ENCODE measurements at places on chromosomes 2 and 18.

DNA sequence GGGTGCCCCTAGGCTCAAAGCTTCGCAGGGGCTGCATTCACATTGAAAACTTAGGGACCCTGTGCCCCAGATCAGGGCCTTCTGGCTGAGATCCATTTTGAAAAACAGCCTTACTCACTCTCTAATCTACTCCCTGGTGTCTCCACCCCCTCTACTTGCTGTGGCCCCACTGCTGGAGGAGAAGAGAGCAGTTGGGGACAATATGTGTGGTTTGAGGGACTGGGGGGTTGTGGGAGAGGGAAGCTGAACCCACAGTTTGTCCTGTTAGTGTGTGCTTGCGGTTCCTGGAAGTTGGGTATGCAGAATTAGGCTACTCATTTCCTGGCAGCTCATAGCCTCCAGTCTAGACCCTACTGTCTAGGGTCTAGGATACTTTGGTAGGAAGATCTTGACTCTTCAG, 211.4 kb downstream of the PRKCE start:
- DNase-seq = no peak

- DNase-seq = no peak
Measured at GRCh38 chr2:64860276-64860885, 128.8 kb upstream of the SLC1A4 start.

DNA sequence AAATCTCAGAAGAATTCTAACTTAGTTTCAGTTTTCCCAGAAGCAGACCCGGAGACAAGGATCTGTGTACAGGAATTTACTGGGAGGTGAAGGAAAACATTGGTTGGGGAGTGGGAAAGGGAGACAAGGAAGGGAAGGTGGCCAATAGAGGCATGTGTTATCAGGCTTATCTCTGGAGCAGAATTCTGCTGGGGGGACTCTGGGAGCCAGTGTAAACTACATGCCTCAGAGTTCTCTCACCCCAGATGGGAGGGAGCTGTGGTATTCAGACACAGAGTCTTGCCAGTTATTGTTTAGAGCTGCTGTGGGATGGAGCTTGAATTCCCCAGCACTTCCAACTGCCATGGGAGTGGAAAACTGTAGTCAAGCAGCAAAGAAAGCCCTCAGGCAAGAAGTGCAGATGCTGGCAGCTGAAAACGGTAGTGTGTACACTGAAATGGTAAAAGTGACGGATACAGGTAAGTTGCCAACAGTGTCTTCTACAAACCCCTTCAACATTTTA, 19.0 kb downstream of the DNPEP start:
- DNase-seq = no peak

- DNase-seq = no peak
Measured at GRCh38 chr2:220775856-220776488, 796.1 kb downstream of the EPHA4 start.

GRCh38 chr2:61926531-61927477, 21.3 kb downstream of the COMMD1 start:
- DNase-seq = no peak

DNA sequence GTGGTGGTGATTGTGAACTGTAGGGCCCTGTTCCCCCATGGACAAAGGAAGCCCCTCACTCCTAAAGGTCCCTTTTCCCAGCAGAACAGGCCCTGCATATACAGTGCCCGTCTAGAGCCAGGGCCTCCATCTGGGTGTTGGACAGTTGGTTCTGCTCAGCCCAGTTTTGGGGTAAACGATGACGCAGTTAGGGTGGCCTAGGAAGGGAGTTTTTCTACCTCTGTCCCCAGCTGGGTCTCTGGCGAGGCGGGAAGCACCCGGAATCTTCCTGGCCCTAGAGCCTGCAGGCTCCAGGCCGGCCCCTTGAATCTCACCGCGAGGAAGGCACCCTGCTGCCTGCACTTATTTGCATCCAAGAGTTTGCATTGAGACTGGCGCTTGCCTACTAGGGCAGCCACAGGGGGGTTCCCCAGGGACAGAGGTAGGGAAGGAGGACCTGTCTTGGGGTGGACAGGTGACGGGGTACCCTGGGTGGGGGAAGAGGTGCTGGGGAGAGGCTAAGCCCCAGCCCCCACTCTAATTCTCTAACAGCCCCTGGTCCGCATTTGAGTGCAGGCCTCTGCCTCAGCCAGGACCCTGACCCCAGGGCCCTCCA, 529 bp upstream of the MTA3 start:
- DNase-seq = peak; percentile 1

GRCh38 chr2:3107567-3107966, 270.1 kb downstream of the EIPR1 start:
- DNase-seq = no peak

GRCh38 chr2:191692502-191693115, 14.7 kb downstream of the NABP1 start:
- no peak for DNase-seq

DNA sequence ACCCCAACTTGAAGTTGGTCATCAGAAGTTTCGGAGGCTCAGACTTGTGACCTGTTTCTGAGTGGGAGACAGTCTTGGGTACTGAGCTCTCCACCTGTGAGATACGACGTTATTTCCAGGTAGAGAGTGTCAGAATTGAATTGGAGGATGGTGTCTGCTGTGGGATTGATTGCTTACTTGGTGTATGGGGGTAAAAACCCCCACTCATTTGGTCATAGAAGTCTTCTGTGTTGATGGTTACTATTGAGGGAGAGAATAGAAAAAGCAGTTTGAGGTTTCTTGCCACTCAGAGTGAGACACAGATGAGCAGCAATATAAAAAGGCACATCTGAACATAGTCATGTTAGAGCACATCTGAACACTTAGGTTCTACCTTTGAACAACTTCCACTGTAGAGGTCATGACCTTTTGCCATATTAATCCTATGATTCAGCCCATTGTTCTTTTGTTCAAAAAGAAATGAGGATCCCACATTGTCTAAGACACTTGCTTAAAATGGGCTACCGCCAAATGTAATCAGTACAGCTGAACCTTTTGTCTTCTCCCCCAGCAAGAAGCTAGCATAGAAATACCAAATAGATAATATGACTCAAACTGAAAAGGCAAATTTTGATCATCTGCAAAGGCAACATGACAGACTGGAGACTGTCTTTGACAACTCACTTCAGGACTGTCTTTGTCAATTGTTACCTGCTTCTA, 73.3 kb downstream of the NAB1 start:
- DNase-seq = no peak

DNA sequence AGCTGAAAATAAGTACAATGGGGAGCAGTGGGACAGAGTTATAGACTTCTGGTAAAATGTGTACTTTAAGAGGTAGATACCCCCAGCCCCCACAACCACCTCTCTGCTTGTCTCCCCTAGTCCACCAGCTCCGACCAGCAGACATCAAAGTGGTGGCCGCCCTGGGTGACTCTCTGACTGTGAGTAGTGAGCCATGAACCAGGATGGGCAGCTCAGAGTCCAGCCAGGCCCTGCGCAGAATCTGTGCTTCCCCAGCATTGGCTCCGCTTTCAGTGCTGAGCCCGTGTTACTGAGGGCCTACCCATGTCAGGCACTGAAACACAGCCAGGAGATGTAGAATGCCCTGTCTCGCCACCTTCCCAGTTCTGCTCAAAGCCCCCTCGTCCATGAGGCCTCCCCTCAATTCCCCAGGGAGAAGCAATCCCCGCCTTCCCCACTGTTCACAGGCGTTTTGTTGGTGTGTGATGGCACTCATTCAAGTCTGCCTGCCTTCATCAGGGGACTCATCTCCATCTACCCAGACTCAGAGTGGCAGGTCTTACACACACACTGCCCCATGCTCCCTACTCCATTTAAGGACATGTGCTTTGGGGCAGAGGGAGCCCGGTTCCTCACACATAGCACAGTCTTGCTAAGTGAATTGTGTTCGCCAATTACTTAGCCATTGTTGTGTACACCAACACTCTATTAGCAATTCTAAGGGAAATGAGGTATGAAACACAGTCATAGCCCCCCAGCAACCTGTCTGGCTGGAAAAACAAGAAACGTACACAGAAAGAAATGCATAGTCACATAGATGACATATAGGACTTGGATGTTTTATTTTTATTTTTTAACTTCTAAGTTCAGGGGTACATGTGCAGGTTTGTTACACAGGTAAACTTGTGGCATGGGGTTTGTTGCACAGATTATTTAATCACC, 122.6 kb downstream of the PLB1 start:
- no peak for DNase-seq

- DNase-seq = peak; percentile 2
Measured at GRCh38 chr2:60337142-60337497, 216.3 kb downstream of the BCL11A start.

GRCh38 chr2:66198873-66199272, 236.1 kb upstream of the MEIS1 start:
- DNase-seq = no peak

- DNase-seq = peak; percentile 40
Measured at GRCh38 chr18:45837283-45838070, 12.0 kb downstream of the SIGLEC15 start.

DNA sequence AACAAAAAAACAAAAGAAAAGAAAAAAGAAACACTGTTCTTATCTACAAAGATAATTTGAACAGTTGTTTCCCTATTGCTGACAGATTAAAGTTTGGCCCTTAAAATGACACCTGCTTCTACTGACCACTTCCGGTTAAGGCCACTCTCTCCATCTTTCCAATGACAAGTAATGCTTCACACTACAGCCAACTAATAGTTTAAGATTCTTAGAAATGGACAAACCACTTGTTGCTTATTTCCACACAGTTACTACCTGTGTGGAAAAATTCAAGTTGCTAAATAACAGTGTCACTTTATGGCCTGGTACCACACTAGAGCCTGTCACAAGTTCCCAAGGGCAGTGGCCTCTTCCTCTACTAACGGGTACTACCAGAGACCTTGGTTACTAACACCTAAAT, 2.4 kb downstream of the TMEM185B start:
- no peak for DNase-seq

DNA sequence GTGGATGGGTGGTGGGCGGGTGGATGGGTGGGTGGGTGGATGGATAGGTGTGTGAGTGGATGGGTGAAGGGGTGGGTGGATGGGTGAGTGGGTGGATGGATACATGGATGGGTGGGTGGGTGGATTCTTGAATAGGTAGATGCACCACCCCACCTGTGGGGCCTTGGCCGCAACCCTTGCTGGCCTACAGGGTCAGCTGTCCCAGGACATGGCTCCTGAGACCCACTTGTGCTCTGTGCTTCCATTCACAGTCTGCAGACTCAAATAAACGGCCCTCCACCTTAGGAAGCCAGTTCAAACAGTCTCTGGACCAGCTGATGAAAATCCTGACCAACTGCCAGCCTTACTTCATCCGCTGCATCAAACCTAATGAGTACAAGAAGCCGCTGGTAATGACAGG, 54.4 kb downstream of the MYO7B start:
- no peak for DNase-seq

DNA sequence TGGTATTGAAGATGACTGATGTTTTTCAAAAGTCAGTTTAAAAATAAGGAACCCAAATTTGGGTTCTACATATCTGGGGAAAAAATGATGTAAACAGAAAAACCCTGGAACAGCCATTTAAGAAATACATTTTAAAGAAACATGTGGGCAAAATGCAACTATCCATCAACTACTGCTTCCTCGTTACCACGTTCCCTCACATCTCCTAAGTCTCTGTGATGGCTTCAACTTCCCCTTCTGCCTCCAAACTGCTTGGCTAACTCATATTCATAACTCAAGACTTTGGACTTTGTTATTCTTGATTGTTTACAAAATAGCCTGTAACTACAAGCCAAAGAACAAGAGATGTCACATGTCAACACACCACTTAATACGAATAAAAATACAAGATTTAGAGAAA, 116.3 kb downstream of the DYM start:
- DNase-seq = no peak

DNA sequence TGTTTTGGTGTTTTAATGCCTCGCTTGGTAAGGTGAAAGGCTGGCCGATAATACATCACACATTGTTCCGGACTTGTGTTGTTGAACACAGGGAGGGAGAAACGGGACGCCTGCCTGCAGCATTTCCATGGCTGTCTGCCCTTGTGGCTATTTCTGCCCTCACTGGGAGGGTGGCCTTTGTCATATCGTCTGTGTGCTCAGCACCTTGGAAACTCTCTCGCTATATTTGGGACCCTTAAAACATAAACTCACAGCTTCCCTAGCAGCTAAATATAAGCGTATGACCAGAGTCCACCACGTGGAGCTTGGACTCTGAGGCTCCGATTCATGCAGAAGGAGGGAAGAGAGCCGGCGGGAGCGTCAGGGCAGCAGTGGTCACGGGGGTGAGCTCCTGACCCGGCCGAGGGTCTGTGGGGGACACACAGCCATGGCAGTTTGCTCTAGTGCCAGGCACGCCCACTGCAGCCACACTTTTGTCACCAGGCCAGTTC, 111.7 kb downstream of the SH3BP4 start:
- no peak for DNase-seq

DNA sequence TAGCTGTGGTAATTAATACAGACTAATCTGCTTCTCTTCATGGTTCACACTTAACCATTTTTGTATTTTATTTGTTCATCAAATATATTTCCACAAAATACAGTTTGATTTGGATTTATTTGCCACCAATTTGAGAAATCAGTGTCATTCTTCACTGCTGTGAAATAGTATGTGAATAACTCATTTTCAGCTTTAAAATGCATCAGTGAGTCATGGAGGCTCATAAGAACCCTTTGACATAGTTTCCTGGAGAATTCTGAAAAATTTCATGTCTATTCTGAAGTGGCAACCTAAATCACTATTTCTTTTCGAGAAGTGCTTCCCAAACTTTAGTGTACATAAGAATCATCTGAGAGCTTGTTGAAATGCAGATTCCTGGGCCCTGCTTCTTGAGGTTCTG, 1026.7 kb upstream of the ACVR2A start:
- DNase-seq = no peak

- no peak for DNase-seq
Measured at GRCh38 chr2:11865805-11866204, 119.4 kb downstream of the LPIN1 start.

GRCh38 chr2:8431446-8432125, 250.3 kb upstream of the ID2 start:
- DNase-seq = no peak

DNA sequence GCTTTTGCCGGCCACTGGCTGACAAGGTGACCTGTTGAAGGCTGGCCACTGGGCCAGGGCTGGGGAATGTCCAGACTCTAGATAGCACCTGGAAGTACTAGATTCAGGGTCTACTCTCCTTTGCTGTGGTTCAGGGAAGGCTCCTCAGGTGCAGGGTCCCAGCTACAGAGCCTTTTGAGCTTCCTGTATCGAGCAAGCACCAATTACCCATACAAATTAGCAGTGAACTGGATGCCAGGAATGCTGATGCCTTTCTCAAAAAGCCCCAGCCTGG, 213.4 kb downstream of the CYP26B1 start:
- no peak for DNase-seq
